ENCODE measurements at places on chromosomes 4 and X. TPM values are rescaled to one million over a fixed set of nuclear protein-coding genes. Genes with fewer than 3 reads are reported as not detected.

Gene SOWAHD
- polyA plus RNA-seq = not detected

Gene SYNPO2
- polyA plus RNA-seq = 161 TPM

Gene ARSJ
- 6.4 TPM for polyA plus RNA-seq

Gene FGFR3
- 1.6 TPM for polyA plus RNA-seq

Gene PRR27
- polyA plus RNA-seq = not detected

Gene LPAR4
- 40.9 TPM for polyA plus RNA-seq
